Cardiac fibroblast (primary cell): ENCODE measurements at places on chromosomes 5 and 9.
A peak's percentile ranks its signal among the peaks of the same experiment; 100 is the strongest.

GRCh38 chr5:131198625-131199024 lies 27.9 kb downstream of the LYRM7 start:
- no peak for DNase-seq

DNA sequence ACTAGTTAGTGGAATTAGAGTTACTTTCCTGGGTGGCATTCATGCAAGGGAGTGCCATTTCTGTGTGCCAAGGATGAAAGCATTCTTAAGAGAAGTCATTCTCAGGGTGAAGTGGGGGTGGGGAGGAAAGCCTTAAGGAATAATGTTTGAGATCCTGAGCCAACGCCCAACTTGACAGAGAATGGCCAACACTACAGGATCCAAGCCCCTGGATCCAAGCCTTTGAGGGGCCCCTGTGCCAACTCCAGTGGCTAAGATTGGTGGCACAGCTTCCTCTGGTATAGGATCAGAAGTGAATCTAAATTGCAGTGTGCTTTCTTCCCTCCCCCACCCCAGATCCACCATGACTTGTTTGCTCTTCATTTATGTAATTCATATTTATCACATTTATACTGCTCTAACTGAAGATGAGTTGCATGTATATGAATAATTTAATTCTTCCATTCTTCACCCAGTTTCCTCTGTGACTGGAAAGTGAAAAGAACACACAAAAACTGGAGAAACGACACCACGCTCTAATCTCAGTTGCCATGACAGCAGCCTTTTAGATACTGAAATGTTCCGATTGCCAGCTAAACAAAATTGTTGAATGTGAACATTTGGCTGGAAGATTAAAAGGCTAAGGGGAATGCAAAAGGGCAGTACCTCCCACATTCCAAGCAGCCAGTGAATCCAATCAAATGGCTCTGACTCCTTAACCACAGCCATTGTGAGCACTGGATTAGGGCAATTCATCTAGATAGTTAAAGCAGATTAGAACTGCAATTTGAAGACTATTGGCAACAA lies 4.5 kb downstream of the ZNF608 start:
- DNase-seq = peak; percentile 84

DNA sequence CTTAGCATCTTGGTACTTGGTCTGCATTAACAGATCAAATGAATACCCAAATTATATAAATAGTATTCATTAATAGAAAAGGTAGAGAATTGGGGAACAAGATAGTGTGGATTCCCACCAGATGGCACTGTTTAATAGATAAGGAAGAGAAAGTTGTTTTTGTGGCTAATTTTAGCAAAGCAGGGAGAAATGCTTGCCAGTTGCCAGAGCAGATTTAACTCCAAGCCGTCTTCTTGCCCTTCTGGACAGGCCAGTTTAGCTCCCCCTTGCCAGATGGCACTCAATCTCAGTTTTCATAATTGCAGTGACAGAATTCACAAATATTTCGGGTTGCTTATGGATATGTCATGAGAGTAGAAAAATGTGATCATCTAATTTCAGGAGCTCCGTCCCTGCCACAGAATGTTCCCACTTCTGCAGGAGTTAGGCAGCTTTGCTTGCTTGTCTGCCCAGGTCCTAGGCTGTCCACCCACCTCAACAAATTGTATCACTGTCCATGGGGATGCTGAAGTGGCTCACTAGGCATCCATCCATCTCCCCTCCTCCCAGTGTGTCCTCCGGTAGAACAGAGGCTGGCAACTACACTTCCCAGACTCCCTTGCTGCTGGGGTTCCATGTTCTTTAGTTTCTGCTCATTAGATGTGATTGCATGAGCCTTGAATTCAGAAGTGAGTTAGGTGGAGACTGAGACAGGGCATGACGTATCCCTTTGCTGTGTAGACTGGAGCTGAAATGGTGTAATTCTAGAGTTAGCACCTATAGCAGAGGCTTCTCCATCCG lies 11.8 kb upstream of the HEXB start:
- peak; percentile 65 for DNase-seq

- DNase-seq = no peak
These were observed 20.7 kb upstream of the RLN1 start for GRCh38 chr9:5360341-5360740.

DNA sequence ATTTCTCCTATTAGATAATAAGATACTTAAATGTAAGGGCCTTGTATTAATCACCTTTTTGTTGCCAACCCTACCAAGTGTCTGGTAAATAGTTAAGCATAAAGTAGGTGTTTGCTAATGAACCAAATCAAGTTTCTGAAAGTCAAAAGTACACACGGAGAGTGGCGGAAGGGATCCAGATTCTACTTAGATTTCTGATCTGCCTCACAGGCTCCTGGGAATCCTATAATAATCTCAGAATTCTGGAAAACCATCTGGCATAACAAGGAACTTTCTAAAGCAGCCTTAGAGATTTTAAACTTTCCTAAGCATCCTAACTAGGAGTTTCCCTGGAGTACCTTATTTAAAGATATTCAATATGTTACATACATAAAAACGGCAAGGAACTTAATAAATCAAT lies 363.2 kb upstream of the SMC2 start:
- DNase-seq = no peak

- DNase-seq = no peak
These were observed 507.7 kb upstream of the PTGER4 start for GRCh38 chr5:40171971-40172370.

DNA sequence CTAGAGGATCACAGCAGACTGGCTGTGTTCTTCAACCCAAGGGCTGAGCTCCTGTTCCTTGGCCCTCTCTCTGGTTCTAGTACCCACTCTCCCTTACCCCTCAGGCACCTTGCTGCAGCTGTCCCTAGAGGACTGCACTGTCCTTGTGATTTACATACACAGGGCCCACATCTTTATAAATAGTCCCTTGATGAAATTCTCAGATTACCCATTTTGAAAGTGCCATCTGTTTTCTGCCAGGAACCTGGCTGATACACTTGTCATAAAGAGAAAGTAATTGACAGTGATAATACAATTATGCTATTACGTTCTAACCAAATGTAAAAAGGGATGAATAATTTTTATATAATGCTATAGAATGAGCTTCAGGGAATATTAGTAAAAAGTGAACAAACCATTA lies 16.5 kb upstream of the SPARC start:
- DNase-seq = no peak

- no peak for DNase-seq
These were observed 8.6 kb upstream of the CCNH start for GRCh38 chr5:87421307-87421706.

GRCh38 chr5:423233-423565 lies 19.8 kb upstream of the EXOC3 start:
- DNase-seq = no peak

GRCh38 chr5:52378237-52378636 lies 409.5 kb upstream of the ITGA1 start:
- DNase-seq = no peak
